GM18507 (cell line): ENCODE measurements at places on chromosomes 12 and 14.

- DNase-seq, result no peak
Observed at GRCh38 chr12:66255737-66256136, 46.6 kb upstream of the HELB start.

GRCh38 chr14:80271389-80271788, 60.1 kb upstream of the DIO2 start:
- no peak for DNase-seq

- DNase-seq, result no peak
Observed at GRCh38 chr12:27048822-27049752, 26.7 kb downstream of the MED21 start.

- no peak for DNase-seq
Observed at GRCh38 chr14:54137614-54137961, 181.0 kb upstream of the BMP4 start.

DNA sequence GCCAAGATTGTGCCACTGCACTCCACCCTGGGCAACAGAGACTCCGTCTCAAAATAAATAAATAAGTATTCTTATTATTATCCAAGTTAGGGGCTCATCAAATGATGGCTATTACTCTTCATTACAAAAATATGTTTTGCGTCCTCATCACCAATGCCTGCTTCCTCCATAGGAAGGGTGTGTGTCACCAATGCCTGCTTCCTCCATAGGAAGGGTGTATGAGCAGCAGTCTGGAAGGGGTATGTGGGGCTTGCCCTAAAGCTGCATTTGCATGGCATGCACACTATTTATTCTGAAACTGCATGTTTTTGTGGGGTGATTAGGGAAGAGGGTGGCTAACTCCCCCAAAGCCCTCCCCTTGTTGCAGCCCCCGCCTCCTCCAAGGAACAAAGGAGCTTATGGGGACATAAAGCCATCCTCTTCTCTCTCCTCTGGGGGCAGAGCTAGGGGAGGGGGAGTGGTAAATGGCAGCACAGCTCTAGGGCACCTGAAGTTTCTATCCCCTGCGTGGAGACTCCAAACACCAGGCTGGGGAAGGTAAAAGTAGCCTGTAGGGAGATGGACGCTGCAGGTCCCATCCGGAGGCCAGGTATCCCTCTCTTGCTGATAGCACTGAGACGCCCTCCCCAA, 1.3 kb downstream of the CAMKK2 start:
- DNase-seq, result no peak

DNA sequence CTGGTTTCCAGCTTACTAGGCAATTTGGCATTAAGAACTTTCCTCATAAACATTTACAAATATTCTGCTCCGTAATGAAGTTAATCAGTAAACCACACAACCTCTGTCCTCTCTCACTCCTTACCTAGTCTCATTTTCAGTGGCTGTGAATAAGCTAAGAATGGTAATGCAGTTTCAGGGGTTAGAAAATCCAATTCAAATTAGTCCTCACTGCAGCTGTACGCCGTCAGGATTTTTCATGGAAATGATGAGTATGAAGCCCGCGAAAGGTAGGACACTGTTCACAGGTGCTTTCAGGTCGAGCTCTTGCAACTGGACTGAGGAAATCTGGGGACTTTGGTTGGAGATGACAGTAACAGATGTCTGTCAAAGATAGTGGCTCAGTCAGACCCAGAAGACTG, 29.6 kb downstream of the NR1H4 start:
- DNase-seq, result no peak
